Globus pallidus (tissue), 1 donor: ENCODE measurements at places on chromosomes 5 and 9.

DNA sequence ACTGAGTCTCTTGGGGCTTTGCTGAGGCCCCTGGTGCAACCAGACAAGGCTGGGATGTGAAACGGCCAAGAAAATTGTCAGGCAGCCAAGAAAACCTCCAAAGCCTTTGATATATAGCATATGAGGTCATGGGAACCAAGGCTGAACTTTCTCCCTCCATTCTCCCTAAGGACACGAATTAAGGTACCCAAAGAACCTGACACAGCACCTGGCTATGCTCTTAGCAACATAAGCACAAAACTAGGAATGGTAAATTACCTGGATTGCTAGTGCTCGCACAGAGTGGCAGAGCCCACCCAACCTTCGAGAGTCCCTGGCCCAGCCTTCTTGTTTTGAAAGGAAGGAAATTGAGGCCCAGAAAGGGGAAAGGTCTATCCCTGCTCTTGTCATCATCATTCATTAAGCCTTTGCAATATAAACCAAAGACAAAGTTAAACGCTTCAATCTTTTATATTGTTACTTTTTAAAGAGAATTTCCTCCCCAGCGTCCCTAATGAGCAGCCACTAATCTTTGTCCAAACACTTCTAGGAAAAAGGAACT is 220.0 kb upstream of the NR4A3 start:
- DNase-seq = no peak

DNA sequence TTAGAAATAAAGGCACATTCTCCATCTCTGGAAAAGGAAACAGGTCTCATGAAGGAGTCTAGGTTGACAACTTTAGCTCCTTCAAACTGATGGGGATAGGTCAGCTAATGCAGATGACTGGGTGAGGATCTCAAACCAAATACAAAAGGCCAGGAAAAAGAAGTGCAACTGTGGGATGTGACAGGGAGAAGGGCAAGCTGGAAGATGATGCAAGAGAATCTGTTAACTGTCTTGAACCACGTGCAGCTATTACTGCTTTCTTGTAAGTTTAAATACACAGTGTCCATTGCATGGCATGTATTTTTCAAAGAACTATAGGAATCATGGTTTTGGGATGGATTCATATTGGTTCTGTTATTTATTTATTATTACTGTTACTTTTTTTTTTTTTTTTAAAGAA is 331.8 kb downstream of the NDUFS4 start:
- no peak for DNase-seq

GRCh38 chr5:40312205-40312604 is 367.5 kb upstream of the PTGER4 start:
- DNase-seq = no peak

- DNase-seq = no peak
These were observed 74.2 kb downstream of the GADD45G start for GRCh38 chr9:89679016-89679415.

DNA sequence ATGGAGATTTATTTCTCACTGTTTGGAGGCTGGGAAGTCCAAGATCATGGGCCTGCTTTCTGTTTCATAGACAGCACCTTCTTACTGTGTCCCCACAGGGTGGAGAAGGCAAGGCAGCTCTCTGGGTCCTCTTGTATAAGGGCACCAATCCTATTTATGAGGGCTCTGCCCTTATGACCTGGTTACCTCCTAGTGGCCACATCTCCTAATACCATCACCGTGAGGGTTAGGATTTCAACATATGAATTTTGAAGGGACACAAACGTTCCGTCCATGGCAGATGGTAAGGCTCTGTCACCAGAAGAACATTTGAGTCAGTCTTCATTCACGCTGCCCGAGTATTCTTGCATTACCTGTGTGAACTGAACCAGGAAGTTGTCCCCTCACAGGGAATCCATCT is 48.4 kb downstream of the ANKRD33B start:
- DNase-seq = no peak

GRCh38 chr9:92714016-92714415 is 44.1 kb upstream of the IPPK start:
- no peak for DNase-seq

DNA sequence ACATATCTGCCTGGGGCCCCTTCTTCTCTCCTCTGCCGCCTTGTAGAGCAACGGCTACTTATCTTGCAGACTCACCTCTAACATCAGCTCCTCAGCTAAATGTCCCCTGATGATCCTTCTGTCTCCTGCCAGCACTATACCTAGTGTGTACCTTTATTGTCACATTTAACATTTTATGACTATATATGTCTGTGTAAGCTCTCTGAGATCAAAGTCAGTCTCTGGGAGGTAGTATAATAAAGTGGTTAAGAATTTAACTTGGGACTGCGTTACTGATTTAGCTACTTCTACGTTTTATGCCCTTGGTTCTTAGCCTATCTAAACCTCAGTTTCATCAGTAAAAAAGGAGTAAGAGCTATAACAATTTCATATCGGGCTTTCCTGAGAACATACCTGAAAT is 2.2 kb downstream of the TMED7 start:
- no peak for DNase-seq

DNA sequence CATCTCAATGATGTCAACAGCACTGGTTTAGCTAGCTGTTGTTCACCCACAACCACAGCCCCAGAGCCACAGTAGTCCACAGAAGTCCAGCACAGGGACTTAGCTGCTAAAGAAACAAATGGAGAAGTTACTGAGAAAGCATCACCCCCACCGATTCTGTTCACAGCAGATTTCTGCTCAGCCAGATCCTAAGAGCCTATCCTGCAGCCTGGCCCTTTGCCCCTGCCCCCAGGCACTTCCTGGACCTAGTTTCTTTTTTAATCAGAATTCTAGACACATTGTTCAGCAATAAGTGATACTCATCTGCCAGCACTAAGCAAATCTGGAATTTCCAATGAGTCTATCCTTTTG is 7.4 kb downstream of the B4GALT1 start:
- DNase-seq = peak; percentile 69

GRCh38 chr5:73387601-73388305 is 60.8 kb downstream of the FOXD1 start:
- DNase-seq = no peak

- no peak for DNase-seq
These were observed 105.3 kb upstream of the BOD1 start for GRCh38 chr5:173721601-173722232.

GRCh38 chr5:146699138-146699537 is 179.4 kb downstream of the PPP2R2B start:
- DNase-seq = no peak

GRCh38 chr9:109439378-109440116 is 58.6 kb downstream of the PTPN3 start:
- DNase-seq = no peak

DNA sequence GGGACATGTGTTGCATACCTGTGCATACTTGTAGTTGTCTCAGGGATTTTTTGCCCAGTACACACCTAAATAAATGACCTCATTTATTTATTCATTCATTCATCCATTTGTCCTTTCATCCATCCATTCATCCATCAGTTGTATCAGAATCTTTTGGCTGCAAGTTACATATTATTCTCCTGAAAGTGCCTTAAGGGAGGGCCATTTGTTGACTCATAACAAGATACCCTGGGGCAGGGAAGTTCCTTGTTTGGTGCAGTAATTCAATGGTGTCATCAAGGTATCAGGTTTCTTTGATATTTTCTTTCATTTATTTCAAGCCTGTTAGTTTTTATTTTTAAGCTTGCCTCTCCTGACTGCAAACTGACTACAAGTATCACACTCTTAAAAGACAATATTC is 597.9 kb upstream of the TLE4 start:
- DNase-seq = no peak

GRCh38 chr5:72109625-72110024 is 2.4 kb downstream of the MAP1B start:
- DNase-seq = peak; percentile 70

- DNase-seq = no peak
These were observed 9.4 kb upstream of the SPATA31D1 start for GRCh38 chr9:81979196-81979595.

- DNase-seq = no peak
These were observed 71.8 kb upstream of the SMIM15 start for GRCh38 chr5:61234019-61234418.
